Right atrium auricular region (tissue), 2 donors: ENCODE measurements at places on chromosomes 11 and 22. TPM values are rescaled to one million over a fixed set of nuclear protein-coding genes. Genes with fewer than 3 reads are reported as not detected.

The TMPRSS5 gene
- total RNA-seq = 0.16 TPM

- no peak overlapping the region for H3K27ac ChIP-seq
- H3K4me1 ChIP-seq = no peaks in the 10 kb centered on the region
- H3K36me3 ChIP-seq = no peaks in the 10 kb centered on the region
- H3K27me3 ChIP-seq = no peaks in the 10 kb centered on the region
- no peak for DNase-seq
Observed at GRCh38 chr11:97000481-97000880, 610.7 kb downstream of the JRKL start.

DNA sequence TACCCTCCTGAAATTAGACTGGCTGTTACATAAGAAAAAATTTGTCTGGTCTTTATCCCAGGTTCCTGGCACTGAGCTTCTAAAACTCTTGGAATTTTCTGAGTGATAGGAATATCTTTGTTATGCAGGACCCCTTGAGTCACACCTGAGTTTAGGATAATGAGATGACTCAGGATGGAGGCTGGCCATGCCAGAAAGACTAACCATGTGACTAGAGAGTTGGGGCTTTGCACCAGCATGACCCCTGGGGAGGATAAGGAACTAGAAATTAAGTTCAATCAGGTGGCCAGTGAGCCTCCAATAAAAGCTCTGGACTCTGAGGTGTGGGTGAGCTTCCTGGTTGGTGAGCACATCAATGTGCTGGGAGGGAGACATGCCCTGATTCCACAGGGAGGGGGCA lies 88.1 kb downstream of the XRRA1 start:
- H3K4me1 ChIP-seq = no peaks in the 10 kb centered on the region
- H3K36me3 ChIP-seq = peaks cover 65% of the 10 kb centered on the region
- no peak overlapping the region for H3K27ac ChIP-seq
- H3K4me3 ChIP-seq = no peak overlapping the region

- DNase-seq = no peak
- H3K4me3 ChIP-seq = no peak overlapping the region
- no peaks in the 10 kb centered on the region for H3K27me3 ChIP-seq
- H3K36me3 ChIP-seq = no peaks in the 10 kb centered on the region
- H3K4me1 ChIP-seq = no peaks in the 10 kb centered on the region
- H3K27ac ChIP-seq = no peak overlapping the region
Observed at GRCh38 chr11:116278076-116278475, 494.7 kb downstream of the BUD13 start.

DNA sequence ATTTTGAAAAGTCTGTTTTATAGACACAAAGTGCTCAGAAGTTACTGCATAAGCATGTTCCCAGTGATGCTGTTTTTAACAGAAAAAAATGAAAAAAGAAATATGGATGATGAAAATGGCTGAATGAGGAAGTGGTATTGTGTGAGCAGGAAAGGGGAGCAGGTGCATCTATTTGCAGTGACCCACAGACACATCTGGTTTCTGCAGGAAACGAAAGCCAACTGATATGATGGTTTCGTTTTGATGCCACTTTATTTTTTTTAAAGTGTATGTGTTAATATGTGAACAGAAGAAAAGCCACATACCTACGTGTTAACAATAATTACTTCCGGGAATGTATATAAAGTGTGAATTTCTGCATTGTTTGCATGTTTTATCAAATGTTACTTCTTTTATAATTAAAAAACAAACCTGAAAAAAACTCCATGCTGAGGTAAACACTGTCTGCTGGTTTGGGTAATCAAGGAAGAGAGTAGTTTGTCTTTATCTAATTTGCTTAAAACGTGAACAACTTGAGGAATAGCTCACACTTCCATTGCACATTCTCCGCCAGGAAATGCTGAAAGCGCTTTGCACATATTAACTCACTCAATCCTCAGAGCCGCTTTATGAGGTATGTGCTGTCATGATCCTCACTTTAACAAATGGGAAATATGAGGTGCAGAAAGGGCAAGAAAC lies 1335.9 kb downstream of the TBC1D22A start:
- no peak for DNase-seq
- H3K4me1 ChIP-seq = no peaks in the 10 kb centered on the region
- H3K27me3 ChIP-seq = no peaks in the 10 kb centered on the region
- no peak overlapping the region for H3K27ac ChIP-seq

DNA sequence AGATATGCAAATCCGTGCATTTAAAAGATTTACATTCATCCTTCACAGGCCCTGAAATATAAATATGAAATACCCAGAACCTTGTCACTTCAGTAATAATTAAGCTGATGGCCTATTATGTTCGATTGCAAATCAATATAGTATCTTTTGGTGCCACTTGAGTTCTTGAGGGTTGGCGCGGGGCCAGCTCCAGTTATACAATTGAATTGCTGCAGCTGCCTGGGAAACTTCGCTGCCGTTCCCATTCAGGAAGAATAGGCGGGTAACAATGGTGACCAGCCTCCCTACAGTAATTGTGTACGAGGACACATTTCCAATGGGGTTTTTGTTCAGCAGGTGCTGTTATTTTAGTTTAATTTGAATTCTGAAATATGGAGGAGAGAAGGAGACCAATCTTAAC lies 451.2 kb downstream of the INSC start:
- no peak for DNase-seq
- no peak overlapping the region for H3K27ac ChIP-seq
- no peak overlapping the region for H3K4me3 ChIP-seq
- no peaks in the 10 kb centered on the region for H3K36me3 ChIP-seq
- no peaks in the 10 kb centered on the region for H3K4me1 ChIP-seq
- H3K27me3 ChIP-seq = no peaks in the 10 kb centered on the region

DNA sequence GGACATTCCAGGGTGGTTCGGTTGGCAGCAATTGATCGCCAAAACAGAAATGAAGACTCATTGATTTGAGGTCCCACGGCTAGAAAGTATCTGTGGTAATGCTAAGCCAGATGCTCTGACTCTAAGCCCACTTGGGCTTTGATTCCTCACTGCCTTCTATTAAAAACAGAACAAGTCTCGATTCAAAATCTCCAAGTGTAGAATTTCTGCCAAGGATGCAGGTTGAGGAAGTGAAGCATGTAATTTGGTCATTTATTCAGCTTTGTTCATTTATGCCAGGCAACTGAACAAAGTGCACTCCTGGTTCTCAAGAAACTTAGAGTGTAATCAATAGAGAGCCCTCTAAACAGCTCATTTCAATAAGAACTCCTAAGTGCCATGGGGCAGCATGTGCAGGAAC lies 2.3 kb upstream of the CEP295 start:
- no peak overlapping the region for H3K27ac ChIP-seq
- H3K36me3 ChIP-seq = no peaks in the 10 kb centered on the region
- H3K27me3 ChIP-seq = no peaks in the 10 kb centered on the region
- H3K4me3 ChIP-seq = no peak overlapping the region
- no peaks in the 10 kb centered on the region for H3K4me1 ChIP-seq

DNA sequence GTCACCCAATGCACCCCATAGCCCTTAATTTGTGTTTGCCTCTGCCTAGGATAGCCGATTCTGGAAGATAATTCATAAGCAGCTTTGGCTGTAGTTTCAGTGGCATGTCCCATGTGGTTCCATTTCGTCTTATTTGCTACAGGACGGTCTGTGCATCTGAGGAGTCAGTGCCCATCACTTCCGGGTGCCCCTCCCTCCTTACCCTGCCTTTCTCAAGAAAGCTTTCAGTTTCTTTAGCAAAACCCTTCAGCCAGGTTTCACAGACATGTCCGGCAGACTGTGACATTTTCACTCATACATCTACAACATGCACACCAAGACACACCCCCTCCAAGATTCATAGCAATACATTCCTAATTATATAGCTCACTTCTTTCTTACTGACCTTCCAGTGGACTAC lies 14.3 kb downstream of the TP53AIP1 start:
- H3K4me1 ChIP-seq = no peaks in the 10 kb centered on the region
- no peak overlapping the region for H3K27ac ChIP-seq
- H3K27me3 ChIP-seq = no peaks in the 10 kb centered on the region
- DNase-seq = no peak
- H3K36me3 ChIP-seq = no peaks in the 10 kb centered on the region

GRCh38 chr11:74820763-74821162 lies 72.1 kb downstream of the RNF169 start:
- peaks cover 34% of the 10 kb centered on the region for H3K4me1 ChIP-seq
- H3K27me3 ChIP-seq = no peaks in the 10 kb centered on the region
- H3K4me3 ChIP-seq = no peak overlapping the region
- H3K36me3 ChIP-seq = peaks cover 8% of the 10 kb centered on the region
